NCI-H460 (cell line): ENCODE measurements at places on chromosomes 4 and X. TPM values are rescaled to one million over a fixed set of nuclear protein-coding genes. Genes with fewer than 3 reads are reported as not detected.

DNA sequence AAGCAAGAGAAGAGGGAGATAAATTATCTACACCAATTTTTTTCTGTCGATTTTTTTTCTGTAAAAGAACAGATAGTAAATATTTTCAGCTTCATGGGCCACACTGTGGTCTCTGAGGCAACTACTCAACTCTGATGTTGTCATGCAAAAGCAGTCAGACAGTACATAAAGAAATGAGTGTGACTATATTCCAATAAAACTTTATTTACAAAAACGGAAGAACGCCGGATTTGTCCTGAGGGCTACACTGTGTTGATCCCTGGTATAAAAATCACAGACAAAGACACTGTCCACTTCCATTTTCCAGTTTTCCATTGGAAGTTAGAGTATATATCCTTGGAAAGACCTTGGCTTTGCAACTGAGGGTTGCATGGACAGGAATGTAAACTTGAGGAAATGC, 18.0 kb downstream of the GPR143 start:
- no peak for DNase-seq

Gene CXCL8
- total RNA-seq, result 1,552 and 1,559 TPM in 2 replicates

Gene FGF16
- not detected in 2 replicates for total RNA-seq

DNA sequence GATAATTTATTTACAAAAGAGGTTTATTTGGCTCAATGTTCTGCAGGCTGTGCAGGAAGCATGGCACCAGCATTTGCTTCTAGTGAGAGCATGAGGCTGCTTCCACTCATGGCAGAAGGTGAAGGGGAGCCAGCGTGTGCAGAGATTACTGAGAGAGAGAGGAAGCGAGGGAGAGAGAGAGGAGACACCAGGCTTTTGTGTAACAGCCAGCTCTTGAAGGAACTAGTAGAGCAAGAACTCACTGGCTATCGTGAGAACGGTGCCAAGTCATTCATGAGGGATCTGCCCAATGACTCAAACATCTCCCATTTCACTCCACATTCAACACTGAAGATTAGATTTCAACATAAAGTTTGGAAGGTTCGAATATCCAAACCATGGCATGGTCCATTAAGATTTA, 12.7 kb downstream of the GUCY1A1 start:
- no peak for DNase-seq

GRCh38 chrX:71617742-71618141, 569 bp downstream of the CXCR3 start:
- no peak for DNase-seq
